ENCODE measurements at places on chromosomes 4 and X.

DNA sequence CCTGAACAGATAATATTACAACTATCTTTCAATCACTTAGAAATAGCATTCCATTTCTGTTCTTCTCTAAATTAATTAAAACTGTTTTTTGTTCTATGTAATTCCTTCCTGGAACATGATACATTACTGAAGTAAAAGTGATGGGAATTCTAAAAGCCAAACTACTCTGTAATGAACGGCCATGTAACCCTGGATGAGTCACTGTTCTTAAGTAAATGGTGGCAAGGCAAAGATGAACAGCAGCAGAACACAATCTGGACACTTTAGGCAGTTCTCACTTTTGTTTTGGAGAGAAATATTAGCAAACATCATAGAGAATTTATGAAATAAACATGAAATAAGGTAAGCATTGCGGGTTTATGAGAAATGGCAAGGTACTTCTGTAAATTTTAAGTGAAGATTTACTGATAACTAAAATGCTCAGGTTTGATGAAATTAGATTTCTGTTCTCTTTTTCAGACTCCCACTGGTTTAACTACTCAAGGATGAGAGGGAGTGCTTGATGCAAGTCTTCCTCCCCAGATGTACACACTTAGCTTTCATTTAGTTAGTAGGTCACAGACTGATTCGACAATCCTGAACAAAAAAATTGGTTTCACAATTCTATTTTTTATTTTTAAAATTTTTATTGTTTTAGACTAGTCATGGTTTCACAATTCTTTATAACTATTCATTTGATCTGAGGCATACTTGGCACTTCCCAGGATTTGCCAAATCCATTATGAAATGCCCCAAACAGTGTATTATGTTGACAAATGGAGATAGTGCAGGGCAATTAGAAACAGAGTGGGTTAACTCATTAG, 964 bp upstream of the GPR82 start:
- peak; percentile 23 for DNase-seq

DNA sequence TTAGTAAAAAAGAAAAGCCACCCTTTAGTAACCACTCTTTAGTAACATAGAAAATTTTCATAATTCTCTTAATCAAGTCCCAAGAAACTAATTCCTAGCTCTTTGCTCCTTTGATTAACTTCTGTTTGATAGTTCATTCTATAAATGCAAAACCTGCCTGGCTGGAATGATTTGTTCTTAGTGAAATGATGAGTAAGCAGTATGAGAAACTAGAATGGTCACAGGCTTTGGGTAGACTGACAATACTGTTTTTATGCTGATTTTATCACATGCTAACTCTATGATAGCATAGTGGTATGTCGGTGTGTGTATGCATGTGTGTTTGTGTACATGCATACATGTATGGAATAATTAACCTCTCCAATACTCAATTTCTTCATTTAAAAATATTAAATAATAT, 81.2 kb downstream of the SYTL5 start:
- no peak for DNase-seq

DNA sequence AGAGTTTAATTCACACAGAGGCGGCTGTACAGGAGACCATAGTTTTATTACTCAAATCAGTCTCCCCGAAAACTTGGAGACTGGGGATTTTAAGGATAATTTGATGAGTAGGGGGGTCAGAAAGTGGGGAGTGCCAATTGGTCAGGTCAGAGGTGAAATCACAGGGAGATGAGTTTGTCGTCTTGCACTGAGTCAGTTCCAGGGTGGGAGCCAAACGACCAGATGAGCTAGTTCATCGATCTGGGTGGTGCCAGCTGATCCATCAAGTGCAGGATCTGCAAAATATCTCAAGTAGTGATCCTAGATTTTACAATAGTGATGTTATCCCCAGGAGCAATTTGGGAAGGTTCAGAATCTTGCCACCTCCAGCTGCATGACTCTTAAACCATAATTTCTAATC, 4.0 kb downstream of the ETFDH start:
- DNase-seq = no peak

DNA sequence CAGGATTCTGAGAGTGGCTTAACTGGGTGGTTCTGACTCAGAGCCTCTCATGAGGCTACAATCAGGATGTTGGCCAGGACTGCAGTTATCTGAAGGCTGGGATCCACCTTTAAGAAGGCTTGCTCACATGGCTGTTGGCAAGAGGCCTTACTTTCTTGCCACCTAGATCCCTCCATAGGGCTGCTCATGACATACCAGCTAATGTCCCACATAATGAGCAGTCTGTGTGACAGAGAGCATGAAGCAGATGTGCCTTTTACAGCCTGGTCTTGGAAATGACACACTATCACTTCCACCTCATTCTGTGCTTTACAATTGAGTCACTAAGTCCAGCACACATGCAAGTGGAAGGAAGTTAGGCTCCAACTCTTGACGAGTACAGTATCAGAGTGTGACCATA, 4.3 kb upstream of the RBM3 start:
- no peak for DNase-seq

Data from AG09309 (cell line).